WTC11 (cell line): ENCODE measurements at places on chromosomes 2 and 18.

DNA sequence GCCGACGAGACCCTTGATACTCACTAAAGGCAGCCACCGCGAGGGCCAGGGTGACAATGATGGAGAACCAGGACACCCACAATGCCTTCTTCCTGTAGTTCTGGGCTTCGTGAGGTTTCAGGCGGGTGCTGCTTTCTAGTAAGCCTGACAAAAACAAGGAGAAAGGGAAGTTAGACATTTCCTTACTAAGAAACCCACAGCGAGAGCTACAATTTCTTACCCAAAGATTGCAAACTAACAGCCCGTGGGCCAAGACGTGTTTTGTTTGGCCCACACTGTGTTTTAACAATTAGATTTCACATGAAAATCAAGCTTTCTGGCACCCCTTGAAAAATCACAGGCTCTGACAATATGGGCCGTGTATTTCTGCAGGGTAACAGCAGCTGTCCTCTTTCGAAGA is 5.6 kb downstream of the TMEM163 start:
- no peak for DNase-seq

- no peak for DNase-seq
Measured at GRCh38 chr2:119137502-119137901, 21.0 kb downstream of the C1QL2 start.

GRCh38 chr2:7017671-7018281 is 100.6 kb downstream of the RNF144A start:
- DNase-seq, result no peak

- no peak for DNase-seq
Measured at GRCh38 chr18:51321696-51322095, 124.2 kb upstream of the MEX3C start.

GRCh38 chr2:29942711-29943110 is 21.3 kb upstream of the ALK start:
- DNase-seq, result no peak

DNA sequence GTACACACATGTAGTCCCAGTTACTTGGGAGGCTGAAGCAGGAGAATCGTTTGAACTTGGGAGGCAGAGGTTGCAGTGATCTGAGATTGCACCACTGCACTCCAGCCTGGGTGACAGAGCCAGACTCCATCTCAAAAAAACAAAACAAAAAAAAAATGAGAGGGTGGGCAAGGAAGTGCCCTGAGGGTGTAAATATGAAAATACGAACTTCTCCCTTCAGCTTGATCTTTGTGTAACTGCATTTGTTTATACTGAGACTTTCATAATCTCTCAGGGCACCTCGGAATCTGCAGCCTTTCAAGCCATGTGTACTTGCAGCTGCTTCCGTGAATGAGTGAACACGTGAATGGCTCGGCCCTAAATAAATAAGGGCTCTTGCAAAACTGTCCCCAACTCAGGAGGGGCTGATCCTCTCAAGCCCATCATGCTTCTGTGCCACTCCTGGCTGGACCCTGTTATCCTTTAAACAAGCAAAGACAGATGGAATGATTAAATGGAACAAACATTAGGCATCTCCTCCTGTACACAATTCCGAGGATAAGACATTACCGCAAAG is 96.8 kb downstream of the BOD1L2 start:
- DNase-seq, result no peak

- DNase-seq, result no peak
Measured at GRCh38 chr18:14943967-14944636, 196.1 kb downstream of the ANKRD30B start.

DNA sequence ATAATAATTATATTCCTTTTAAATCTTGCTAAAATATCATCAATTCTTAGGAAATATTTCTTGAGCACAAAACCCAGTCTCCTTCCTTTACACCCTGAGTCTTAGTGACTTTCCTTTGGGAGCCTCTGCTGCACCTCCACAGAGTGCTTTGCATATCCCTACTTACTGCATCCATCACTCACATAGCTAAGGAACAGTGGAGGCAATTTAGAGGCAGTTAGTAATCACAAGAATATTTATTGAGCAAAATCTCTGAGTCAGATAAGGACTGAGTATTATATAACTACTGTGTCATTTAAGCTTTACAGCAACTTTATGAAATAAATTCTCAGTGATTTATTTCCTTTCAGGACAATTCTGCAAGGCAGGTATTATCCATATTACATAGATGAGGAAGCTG is 327.7 kb downstream of the TMX3 start:
- DNase-seq, result no peak

GRCh38 chr18:26549263-26550094 is 1.1 kb upstream of the KCTD1 start:
- DNase-seq, result peak; percentile 59

- DNase-seq, result no peak
Measured at GRCh38 chr2:45241061-45241561, 231.9 kb upstream of the SIX2 start.

DNA sequence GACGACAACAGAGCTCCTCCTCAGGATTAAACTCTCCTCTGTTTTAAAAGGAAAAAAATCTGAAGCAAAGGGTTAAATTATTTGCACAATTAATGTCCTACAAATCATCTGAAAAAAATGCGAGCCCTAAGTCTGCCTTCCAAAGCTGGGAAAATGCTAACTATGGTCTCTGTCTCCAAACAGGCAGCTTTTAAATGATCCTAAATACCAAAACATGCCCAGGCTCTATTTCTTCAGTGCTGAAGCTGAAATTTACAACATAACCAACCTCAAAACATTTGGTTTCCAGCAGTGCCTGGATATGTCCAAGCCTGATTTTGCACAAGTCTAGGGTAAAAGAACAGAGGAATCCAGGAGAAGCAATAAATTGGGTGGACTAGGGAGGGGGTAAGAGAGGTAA is 57.2 kb downstream of the LBH start:
- DNase-seq, result no peak

GRCh38 chr2:229636571-229636970 is 77.8 kb downstream of the DNER start:
- no peak for DNase-seq

- no peak for DNase-seq
Measured at GRCh38 chr2:165594935-165595255, 125.4 kb downstream of the CSRNP3 start.

DNA sequence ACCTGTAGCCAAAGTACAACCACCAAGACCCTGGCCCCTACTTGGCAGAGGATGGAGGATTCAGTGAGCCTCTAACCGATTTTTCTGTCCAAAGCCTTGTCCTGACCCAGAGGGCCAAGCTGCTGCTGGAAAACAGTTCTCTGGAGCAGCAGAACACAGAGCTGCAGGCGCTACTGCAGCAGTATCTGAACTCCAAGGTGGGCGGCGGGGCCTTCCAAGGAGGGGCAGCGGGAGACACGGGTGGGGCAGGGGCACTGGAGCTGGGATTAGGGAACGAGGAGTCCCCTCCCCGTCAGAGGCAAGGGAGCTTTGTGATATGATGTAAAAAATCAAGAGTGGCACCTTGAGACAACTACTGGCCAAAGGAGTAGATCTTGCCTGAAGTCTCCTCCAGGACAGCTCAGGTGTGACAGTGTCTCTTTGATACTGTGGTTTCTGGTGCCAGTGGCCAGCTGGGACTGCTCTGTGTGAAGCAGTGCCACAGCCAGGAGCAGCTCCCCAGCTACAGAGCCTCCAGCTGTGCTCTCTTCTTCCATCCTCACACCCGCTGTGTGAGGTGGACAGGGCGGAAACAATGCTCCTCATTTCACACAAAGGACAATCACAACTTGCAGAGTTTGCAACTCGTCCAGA is 22.8 kb downstream of the OTOF start:
- DNase-seq, result no peak

DNA sequence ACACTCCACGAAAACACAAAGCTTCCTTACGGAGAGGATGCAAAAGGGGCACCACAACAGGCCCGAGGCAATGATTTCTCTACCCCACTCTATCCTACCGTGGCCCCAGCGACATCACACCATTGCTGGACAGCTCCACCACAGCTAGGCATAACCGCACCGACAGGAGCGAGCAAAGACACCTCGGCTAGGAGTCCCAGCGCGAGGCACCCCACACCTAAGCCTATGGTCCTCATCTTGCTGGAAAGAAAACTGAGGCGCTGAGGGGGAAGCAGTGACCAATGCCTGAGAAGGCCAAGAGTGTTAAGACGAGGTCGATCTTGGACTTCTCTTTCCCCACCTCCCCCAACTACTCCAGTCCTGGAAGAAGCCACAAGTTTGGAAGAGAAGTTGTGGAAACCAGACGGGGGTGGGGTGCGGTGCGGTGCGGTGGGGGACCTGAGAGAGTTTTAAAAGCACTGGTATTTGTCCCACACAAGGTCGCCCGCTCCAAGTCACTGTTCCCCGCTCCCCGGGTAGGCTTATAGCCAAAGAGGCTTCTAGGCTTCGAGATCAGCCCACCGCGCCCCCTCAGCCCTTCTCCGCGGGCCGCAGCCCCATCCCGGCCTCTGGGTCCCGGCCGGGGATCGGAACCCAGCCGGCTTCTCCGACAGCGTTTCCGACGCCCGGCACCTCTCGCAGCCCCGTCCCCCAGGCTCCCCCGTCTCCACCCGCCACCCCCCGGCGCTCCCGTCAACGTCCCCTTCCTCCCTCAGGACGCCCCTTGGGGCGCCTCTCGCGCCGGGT is 766 bp downstream of the PDE6D start:
- peak; percentile 45 for DNase-seq

DNA sequence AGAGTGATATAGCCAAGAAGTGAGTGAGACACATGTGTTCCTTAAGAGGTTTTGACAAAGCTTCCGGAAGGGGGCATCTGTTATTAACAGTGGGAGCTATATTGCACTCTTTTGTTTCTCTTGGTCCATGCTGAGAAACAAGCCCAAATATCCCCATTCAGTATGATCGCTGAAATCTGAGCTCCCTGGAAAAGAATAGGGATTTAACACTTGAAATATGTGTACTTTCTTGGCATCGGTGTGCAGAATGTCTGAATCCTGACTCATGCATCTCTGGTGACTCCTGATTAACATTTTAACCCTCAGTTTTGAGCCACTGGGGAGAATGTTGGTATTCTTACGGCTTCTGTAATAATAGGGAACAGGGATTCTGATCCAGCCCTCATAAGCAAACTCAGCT is 448.1 kb downstream of the TSN start:
- DNase-seq, result no peak

DNA sequence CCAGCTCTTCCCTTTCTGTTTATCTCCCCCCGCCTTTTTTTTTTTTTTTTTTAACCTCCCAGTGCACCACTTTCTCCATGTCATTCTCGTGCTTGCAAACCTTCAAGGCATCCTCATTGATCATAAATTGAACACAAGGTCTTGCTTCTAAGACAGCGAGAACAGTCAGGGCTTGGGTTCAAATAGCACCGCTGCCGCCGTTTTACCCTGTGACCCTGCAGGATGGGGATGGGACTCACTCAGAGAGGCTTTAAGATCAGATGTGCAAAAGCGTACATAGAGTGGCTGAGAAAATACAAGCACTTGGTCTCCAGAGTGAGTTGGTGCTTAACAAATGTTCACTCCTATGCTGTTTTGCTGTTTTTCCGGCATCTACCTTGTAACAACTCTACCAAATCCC is 93.6 kb downstream of the TCF7L1 start:
- DNase-seq, result no peak

DNA sequence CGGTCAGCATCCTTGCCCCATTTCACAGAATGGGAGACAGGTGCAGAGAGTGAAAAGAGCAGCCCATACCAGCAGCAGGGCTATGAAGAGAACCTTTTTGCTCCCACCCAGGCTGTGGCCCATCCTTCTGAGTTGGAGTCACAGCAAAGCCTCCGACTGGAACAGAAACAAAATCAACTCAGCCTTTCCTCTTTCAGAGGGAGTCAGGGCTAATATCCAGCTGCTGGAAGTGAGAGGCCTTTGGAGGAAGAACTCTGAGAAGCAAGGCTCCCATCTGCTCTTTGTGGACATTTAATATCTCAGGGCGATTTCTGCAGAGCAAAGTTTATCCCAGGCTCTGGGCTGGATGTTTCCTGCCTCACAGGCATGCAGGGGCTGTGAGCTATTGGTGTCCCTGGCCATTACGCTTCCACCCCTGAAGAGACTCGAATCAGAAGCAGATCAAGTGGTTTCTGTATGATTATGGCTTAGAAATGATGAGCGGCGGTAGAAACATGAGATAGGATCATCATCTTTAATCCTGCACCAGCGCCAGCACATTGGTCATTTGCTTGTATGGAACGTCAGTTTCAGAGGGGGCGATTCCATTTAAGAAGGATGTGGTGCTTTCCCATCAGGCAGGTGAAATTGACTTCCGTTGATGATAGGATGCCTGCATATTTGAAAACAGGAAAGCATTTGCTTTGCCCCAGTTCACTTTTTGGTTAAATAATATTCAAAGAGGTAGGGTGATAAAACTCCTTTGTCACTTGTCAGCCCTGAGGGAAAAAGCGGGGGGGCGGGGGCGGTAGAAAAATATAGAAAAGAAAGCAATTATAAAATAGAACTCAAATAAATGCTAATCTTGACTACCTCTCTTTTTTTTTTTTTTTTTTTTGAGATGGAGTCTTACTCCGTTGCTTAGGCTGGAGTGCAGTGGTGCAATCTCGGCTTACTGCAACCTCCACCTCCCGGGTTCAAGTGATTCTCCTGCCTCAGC is 152.4 kb downstream of the LRRC30 start:
- no peak for DNase-seq

DNA sequence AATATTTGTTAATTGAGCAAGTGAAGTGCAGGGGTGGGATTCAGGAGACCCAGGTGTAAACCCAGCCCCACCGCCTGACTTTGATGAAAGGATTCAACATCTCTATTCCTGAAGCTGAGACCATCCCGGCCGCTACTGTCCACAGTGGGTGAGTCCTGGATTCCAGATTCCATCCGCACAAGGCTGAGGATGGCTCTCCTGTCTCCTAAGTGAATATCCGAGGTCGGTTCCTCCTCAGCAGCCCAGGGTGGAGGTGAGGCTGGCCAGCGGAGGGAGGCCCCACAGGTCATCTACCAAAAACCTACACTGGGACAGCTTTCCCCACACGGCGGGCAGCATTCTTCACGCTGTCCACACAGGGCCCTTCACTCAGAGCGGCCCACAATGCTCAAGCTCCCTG is 57.6 kb downstream of the ACKR3 start:
- no peak for DNase-seq

DNA sequence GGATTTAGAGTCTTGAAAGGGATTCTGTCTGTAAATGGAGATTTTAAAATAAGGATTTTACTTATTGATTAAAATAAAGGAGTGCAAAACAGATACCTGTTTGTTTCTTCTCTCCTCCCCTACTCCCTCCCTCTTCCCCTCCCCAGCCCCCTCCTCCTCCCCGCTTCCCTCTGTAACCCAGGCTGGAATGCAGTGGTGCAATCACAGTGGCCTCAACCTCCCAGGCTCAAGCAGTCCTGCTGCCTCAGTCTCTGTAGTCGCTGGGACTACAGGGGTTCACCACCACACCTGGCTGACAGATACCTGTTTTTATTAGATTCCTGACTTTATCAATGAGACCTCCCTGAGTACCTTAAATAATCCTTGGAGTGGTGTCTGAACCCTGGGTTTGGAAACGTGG is 57.1 kb downstream of the OXER1 start:
- DNase-seq, result peak; percentile 47

- peak; percentile 45 for DNase-seq
Measured at GRCh38 chr2:227164763-227165291, 403 bp downstream of the COL4A3 start.
